ENCODE measurements at places on chromosomes 11 and 22.

DNA sequence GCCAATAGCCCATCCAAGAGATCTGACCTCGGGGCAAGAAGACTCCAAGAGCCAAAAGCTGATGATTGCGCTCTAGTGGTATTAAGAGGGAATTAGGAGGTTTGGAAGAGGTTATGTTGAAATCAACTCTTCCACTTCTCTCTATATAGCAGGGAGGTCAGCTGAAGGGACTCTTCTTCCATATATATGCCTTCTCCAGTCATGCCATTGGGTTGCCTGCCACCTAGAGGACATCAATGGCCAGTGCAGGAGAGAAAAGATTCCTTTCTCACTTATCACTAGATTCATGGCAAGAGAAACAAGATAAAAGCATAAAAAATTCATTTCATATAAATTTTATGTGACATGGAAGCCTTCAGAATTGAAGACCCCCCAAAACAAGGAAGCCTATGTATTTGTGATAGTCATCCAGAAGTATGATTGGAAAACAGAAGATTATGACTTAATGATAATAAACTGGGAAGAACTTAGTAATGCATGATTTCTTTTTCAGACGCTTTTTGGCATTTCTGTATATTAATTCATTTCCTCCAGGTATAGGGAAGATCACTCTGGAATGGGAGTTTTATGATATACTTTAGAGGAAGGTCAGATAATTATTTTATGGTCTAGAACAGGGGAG, 435.1 kb upstream of the DDI1 start:
- DNase-seq: peak; percentile 64

GRCh38 chr11:100686476-100687053, 523 bp upstream of the ARHGAP42 start:
- no peak for DNase-seq

DNA sequence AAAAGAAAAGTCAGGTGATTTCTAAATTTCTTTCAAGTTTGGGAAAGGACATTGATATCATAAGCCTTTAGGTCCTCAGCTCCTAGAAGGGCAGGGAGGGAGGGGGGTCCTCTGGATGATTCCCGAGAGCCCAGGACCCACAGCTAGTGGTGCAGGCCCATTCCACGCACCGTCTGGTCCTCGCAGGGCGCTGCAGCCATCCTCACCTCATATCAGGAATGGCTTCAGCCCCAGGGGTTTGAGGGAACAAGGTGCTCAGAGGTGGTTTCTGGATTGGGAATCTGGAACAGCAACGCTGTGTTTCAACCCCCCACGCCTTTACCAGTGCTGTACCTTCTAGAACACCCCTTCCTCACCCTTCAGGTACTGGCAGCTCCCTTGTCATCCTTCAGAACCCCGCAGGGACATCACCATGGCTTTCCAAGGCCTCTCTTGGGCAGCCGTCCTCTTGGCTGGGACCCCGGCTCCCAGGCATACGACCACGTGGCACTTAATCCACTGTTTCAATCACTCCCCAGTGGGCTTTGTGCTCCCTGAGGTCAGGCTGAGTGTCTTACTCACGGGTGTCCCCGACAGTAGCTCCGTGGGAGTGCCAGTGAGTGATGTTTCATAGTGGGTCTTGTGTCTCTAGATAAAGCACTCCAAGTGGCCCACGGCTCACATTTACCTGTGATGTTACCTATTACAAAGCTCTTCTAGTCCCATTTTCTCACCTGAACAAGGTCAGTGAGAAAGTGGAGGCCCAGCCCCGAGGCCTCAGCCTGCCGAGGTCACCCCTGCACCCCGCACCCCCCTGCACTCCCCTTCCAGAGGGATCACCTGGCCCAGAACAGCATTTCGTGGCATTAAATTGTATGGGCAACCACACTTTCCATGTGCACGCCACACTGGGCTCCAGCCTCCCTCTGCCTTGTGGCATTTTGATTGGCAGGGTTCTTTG, 93.9 kb downstream of the MORC2 start:
- DNase-seq: no peak

- peak; percentile 79 for DNase-seq
Observed at GRCh38 chr11:132408877-132409276, 1038.5 kb downstream of the NTM start.

DNA sequence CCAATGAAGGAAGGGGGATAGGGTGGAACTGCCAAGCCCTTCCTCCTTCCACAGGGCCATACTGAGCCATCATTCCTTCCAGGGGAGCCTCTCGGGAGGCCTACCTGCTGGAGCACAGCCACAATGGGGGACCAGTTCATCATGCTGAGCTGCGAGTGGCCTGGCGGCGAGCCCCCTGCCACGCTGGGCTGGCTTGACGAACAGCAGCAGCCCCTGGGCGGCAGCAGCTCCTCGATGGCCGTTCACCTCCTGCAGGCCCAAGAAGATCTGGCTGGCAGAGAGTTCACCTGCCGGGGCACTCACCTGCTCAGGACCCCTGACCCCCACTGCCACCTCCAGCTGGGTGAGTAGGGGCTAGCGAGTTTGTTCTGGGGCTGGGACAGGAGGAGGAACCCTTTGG, 5.9 kb downstream of the VSIG10L2 start:
- DNase-seq: no peak

DNA sequence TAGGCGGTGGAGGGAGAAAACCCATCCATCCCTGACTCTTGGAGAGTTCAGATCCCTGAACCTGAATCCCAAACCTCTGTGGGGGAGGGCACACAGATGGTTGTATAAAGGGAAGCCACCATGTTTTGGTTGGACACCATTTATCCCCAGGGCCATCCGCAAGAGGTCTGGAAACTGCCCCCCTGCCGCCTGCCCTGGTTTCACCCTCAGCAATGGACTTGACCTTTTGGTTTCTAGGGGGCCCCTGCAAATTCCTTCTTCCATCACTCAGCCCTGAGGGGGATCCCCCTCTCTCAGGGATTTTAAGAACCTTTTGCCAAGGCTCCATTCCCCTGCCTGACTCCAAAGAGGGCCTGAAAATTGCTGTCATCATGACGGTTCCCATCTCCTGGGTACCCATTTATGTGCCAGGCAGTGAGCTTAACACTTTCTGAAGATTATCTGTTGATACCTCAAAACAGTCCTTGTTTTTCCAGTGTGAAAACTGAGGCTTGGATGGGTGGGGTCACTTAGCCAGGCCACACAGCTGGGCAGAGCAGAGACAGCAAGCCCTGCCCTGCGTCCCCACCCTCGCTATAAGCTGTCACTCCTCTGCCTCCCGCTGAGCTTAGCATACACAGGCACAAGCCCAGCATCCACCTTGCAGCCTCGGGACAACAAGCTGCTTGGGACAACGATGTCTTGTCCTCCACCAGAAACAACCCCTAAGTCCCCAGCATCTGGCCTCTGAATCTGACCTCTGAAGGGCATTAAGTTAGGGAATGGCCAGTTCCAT, 33.2 kb upstream of the CRYBB3 start:
- no peak for DNase-seq

- DNase-seq: no peak
Observed at GRCh38 chr22:42970029-42970428, 44.9 kb downstream of the PACSIN2 start.
